Osteoblast (primary cell): ENCODE measurements at places on chromosomes 16 and 17. TPM values are rescaled to one million over a fixed set of nuclear protein-coding genes. Genes with fewer than 3 reads are reported as not detected.

Gene MYH1
- not detected in 2 replicates for total RNA-seq

GRCh38 chr16:86965840-86966550 is 351.2 kb downstream of the C16orf95 start:
- H3K4me3 ChIP-seq: no peak overlapping the region
- H3K27ac ChIP-seq: no peak overlapping the region
- no peaks in the 10 kb centered on the region for H3K36me3 ChIP-seq
- DNase-seq: peak; percentile 61
- peaks cover 5% of the 10 kb centered on the region for H3K27me3 ChIP-seq
- H3K4me1 ChIP-seq: no peaks in the 10 kb centered on the region

DNA sequence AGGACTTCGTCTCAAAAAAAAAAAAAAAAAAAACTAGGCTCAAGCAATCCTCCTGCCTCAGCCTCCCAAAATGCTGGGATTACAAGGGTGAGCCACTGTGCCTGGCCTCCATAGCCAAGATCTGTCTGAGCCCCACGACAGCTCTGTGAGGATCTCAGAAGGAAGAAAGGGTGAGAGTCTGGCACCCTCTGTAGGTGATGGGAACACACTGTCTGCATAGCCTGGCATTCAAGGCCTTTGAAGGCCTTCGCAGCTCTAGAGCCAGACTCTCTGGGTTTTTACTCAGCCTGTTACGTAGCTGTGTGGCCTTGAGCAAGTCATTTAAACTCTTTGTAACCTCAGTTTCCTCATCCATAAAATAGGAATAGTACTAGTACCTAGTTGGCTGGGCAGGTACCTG is 6.3 kb upstream of the XPO6 start:
- peak; percentile 76 for DNase-seq
- no peak overlapping the region for H3K27ac ChIP-seq
- H3K4me3 ChIP-seq: no peak overlapping the region
- H3K4me1 ChIP-seq: no peaks in the 10 kb centered on the region
- H3K36me3 ChIP-seq: no peaks in the 10 kb centered on the region

DNA sequence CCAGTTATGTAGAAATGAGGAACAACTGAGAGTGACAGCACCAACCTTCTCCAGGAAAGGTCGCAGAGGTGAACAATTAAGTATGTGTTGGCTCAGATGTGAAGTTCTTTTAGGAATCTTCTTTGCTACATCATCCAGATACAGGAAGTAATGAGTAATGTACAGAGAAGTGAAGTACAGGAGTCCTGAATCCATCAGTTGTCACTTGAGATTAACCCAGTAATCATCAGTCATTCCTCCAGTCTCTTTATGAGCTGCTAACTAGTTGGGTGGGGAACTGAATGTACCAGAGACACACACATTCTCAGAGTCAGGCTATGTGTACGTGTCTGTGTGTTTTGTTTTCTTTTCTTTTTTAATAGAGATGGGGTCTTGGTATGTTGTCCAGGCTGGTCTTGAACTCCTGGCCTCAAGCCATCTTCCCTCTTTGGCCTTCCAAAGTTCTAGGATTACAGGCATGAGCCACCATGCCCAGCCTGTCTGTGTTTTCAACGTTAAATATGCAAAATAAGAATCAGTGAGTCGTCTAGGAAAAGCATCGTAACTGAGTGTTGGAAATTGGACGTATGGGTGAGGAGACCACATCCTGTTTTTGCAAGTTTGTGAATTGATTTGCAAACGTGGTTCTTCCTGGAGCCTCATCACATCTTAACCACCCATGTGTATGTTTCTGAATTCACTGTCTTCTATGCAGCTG is 19.9 kb downstream of the ZNF200 start:
- H3K27me3 ChIP-seq: no peaks in the 10 kb centered on the region
- H3K4me1 ChIP-seq: no peaks in the 10 kb centered on the region

Gene CLEC3A
- total RNA-seq: not detected in 2 replicates

DNA sequence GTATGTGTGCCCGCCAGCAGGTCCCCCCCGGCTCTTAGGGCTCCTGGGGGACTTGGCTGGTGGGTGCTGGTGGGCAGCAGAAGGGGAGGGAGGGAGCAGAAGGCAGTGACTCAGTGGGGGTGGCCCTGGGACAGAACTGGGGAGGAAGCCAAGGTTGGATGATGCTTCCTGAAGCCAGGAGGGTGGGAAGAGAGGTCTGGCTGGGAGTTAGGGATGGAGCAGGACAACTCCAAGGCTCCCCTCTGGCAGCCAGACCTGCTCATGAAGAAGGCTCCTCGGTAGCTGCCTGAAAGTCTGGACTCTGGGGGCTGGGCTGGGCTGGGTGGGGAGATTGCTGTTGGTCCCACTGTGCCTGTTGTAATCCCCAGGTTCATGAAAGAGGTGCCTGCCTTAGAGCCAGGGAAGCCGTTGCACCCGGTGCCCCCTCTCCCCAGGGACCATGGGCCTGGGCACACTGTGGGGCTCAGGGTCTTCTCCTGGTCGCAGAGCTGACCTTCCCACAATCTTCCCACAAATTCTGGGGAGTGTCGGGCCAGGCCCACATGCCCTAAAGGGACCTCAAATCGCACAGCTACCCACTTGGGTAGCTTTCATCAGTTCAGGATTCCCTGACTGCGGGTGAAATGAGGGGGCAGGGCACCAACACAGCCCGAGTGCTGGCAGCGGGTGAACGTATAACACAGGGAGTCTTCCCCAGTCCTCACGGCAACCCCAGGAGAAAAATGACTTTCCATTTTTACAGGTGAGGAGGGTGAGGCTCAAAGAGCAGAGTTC is 1.1 kb upstream of the PLEKHG4 start:
- peaks cover 24% of the 10 kb centered on the region for H3K36me3 ChIP-seq
- no peaks in the 10 kb centered on the region for H3K27me3 ChIP-seq
- peak overlapping the region; percentile 78 for H3K4me3 ChIP-seq
- H3K27ac ChIP-seq: peak overlapping the region; percentile 94

DNA sequence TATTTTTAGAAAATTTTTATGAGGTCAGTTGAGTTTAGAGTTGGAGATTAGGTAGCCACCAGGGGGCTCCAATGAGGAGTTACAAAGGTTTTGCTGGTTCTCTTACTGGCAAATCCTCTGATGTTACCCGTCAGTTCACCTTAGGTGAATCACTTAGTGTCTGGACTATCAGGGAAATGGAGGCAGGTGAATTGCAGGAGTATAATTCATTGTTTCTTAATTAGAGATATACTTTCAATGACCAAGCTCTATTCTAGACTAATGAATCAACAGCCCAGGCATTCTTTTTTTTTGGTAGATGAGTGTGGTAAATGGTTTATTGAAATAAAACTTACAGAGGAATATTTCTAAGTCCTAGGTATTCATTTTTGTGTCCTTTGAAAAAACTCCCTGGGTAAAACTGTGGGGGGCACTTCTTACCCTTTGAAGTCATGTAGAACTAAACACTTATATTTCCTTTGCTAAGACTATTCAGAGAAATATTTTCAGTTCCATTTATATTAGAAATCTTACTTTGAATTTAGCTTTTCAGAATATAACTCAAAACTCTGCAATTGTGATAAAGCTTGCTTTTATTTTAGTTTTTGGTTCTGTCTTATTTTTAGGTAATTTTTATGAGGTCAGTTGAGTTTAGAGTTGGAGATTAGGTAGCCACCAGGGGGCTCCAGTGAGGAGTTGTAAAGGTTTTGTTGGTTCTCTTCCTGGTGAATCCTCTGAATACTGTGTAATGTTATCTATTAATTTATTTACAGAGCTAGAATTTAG is 17.7 kb downstream of the PSMD11 start:
- H3K36me3 ChIP-seq: peaks cover 80% of the 10 kb centered on the region
- no peaks in the 10 kb centered on the region for H3K4me1 ChIP-seq
- H3K27me3 ChIP-seq: no peaks in the 10 kb centered on the region
